ENCODE measurements at places on chromosomes 12 and 14.

DNA sequence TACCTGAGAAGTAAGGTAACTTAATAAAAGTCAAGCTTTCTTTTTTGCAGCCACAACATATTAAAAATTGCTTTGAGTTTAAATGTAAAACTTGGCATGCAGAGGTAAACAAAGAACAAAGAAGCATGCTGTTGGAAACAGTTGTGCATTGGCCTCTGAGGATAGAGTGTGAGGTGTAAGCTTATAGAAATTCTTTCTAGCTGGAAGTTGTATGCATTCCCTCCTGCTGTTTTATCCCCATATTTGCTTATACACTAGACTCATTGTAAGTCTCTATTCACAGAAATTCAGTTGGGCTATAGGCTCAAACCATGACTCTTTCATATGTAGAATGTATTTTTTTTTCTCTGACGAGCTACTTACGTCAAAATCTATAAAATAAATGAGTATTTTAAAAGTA lies 316.3 kb downstream of the SLC6A15 start:
- no peak for DNase-seq

GRCh38 chr14:101077481-101078074 lies 174.1 kb upstream of the RTL1 start:
- DNase-seq, result no peak

DNA sequence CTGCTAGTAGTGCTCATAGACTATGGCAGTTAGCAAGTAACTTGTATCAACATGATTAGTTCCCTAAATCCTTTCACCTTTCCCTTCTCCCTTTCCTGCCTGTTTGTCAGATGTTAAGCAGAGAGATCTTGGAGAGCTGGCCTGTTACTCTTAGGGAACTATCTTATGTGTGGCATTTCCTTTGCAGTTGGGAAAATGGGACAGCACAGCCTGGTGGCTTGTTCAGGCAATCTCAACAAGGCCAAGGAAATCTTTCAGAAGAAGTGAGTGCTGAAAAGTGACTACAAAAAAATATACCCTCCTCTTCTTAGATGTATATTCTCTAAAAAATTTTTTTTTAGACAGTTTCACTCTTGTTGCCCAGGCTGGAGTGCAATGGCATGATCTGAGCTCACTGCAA lies 7.4 kb downstream of the PARP2 start:
- peak; percentile 23 for DNase-seq

DNA sequence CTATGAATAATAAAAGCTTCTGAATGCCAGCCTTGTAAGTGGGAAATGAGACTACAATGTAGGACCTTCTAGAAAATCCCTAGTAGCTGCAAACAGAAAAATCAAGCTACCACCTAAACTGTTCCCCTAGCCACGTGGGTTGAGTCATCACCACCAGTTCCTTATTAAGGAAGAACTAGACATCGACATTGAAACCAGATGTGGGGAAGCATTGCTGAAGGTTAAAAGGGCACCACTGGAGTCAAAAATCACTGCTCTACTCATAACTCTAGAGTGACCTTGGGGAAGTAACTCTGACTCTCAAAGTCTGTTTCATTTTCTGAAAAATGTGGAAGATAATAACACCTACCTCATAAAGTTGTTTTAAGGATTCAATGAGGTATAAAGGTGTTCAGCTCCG lies 9.4 kb upstream of the CNIH1 start:
- peak; percentile 86 for DNase-seq

DNA sequence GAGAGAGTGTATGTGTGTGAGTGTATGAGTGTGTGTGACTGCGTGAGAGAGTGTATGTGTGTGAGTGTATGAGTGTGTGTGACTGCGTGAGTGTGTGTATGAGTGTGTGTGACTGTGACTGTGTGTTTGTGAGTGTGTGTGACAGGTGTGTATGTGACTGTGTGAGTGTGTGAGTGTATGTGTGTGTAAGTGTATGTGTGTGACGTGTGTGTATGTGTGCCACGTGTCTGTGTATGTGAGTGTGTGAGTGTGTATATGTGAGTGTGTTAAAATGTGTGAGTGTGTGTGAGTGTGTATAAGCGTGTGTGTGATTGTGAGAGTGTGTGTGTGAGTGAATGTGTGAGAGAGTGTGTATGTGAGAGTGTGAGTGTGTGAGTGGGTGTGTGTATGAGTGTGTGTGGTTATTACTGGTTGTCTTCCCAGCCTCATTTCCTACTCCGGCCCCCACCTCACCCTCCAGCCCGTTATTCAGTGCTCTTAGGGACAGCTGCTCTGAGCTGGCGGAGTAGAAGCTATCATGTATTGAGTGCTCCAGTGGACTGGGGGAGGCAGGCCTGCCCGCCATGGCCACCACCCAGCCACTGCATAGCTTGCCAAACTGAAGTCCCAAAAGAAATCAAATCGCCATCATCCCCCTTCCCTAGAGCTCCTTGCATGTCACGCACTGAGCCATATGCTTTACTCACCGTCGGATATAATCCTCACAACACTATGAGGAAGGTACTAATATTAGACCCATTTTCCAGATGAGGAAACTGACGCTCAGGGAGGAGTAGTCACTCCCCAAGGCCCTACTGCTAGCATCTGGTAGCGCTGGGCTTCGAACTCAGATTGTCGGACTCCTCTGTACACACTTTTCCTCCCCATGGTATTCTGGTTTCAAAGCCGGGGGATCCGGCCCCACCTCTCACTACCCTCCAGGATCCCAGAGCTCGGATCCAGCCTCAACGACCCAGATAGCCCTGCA lies 10.3 kb upstream of the MYL2 start:
- no peak for DNase-seq

DNA sequence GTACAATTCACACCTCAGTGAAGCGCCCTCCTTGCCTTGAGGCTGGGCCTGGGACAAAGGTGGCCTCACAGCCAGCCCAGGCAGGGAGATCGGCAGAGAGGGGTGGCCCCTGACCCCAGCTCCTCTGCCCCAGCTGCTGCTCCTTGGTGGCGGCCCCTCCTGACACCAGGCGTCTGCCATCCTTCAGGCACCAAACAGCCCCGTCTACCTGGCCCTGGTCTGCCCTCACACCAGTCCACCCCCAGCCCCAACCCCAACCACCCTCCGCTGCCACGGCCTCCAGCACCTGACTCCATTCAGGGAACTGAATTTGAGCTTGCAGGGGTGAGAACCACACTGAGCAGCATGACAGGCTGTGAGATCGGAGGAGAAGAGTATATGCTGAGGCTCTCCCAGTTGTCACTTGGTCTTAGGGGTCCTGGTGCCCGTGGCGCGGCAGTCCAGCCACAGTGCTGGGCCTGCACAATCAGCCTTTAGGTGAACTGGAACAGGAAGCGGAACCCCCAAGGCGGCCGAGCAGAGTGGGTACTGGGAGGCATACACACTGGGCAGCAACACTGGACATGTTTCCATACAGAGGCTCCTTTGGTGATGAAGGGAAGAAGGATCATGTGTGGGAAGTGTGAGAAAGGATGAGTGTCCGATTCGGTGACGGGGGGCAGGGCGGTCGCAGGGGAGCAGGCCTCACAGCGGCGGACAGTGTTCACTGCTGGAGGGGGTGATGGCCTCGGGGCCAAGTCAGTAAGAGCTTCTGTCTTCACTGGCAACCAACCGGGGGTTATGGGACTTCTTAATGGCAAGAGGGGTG lies 18.7 kb downstream of the ZFYVE21 start:
- DNase-seq, result no peak

GRCh38 chr12:75783093-75783877 lies 248.3 kb downstream of the PHLDA1 start:
- no peak for DNase-seq

DNA sequence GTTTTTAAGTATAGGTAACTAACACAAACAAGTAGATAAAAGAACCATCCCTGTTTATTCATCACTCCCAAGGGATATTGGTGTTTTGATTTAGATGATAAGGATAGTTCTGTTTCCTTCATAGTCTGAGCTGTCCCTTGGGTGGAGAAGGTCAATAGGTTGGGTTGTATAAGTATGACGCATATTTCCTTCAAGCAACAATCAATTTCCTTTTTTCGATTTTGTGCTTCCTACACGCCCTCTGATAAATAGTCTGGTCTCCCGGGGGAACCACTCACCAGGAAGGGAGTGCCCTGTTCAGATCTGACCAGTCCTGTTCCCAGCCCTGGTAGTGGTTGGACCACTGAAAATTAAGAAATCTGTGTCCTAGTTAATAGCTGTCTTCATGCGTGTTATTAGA lies 378.8 kb upstream of the FAR2 start:
- DNase-seq, result no peak

DNA sequence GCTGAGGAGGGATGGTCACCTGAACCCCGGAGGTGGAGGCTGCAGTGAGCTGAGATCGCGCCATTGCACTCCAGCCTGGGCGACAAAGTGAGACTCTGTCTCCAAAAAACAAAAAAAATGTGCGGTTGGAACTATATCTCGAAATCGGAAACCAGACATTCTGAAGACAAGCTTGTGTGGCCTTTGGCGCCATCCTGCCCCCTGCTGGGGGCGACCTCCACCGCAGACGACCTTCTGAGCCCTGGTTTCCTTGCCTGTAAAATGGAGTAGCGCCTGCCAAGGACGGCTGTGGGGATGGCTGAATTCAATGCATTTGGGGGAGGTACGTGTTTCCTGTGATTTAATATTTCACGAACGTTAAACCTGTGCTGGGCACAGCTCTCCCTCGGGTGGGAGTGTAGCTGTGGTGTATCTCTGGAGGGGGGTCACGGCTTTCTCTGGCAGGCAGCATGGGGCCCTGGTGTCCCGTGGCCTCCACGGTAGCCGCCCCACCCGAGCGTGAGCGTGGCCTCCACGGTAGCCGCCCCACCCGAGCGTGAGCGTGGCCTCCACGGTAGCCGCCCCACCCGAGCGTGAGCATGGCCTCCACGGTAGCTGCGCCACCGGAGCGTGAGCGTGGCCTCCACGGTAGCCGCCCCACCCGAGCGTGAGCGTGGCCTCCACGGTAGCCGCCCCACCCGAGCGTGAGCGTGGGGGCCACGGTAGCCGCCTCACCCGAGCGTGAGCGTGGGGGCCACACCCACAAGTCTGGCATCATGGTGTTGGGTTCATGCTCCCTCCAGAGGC lies 55.3 kb downstream of the LRCOL1 start:
- no peak for DNase-seq

DNA sequence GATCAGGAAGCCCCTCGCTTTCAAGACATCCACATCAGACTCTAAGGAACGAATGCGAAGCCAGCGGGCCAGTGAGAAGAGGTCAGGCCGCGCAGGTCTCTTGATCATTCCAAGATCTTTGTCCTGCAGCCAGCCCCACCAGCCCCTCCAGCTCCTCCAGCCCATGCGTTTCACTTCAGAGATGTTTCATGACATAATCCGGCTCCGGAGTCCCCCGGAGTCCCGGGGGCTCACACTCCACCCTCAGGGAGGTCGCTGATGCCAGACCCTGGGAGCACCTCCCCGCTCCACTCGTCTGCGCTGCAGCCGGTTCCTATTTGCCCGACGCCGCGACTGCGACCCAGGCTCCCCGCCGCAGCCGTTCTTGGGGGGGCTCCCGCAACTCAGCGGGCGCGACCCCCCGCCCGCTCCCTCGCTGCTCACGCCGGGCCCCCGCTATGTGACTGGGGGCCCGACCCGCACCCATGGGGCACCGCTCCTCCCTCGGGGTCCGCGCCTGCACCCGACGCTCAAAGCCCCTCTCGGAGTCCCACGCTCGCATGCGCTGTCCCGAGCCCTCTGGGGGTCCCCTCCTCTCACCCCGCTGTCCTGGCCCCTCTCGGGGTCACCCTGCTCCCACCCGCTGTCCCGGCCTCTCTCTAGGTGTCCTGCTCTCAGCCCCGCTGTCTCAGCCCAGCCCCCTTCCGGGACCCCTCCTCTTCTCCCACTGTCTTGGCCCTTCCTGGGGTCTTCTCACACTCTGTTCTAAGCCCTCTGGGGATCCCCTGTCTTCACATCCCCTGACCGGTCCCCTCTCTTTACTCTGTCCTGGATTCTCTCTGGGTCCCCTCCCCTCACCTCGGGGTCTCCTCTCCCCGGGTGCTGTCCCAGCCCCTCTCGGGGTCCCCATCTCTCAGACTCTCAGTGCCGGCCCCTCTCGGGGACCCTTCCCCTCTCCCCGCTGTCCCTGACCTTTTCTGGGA lies 1.1 kb downstream of the TAOK3 start:
- peak; percentile 26 for DNase-seq

- no peak for DNase-seq
Measured at GRCh38 chr12:119666900-119667576, 895 bp upstream of the PRKAB1 start.

GRCh38 chr14:104635717-104636116 lies 31.1 kb upstream of the TMEM179 start:
- DNase-seq, result no peak

GRCh38 chr14:93941293-93941910 lies 14.3 kb downstream of the FAM181A start:
- peak; percentile 22 for DNase-seq

DNA sequence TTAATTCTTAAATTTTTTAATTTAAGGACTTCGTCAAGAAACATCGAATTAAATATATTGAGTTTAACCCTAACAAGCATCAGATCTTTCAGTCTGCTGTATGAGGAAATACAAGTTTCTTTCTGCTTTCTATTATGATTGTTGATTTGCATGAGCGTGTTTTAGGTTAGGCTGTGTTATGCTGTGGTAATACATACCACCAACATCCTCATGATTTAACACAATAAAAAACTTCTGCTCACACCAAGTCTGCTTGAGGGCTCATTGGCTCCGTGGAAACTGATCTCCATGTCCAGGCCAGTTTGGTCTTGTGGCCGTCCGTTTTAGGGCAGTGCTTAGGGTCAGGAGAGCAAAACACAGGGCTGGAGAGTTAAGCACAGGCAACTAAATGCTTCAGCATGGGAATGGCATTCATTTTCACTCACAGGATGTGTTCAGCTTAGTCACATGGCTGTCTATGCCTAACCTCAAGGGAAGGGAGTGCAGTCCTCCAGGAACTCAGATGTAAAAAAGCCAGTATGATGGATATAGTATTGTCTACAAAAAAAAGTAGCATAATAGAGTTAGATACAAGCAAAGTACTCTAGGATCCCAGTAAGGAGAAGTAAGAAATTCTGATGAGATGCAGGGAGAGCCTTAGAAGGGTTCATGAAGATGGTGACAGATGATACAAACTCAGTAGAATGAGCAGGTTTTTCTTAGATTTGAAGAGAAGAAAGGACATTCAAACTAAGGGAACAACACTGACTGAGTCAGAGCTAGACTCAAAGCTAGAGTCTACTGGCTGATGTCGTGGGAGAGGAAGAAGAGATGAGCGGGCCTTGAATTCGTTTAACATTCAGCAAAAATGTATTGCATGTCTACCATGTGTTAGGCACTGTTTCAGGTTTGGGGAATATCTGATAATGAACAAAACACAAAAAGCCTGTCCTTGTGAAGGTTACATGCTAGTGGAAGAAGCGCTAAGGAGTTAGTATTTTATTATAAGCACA lies 16.3 kb downstream of the MARK3 start:
- peak; percentile 82 for DNase-seq

DNA sequence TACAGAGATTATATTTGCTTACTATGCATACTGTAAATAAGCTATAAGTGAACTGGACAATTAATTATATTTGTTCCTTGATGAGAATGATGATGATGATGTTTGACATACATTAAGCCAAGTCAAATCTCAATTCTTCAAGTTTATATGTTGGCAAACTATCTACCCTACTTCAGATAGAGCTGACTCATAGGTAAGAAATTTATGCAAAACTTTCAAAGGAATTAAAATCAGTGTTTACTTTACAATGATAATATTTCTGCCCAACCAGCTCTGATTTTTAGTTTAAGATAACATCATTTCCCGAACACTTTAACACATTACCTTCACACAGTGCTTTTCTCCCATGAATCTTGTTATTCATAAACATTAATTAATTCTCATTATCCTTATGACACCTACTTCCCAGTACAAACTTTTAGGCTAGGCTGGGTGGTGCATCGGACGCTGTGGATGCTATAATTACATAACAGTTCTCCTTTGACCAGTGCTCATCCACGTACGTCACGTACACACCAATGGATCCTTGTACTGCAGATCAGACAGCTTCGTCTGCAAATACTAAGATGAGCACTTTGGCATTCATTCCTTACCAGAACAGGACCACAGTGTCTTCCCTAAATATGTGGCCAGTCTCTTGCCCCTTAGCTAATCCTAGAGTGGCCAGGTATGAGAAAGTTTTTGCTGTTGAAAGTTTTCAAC lies 18.3 kb downstream of the BMP4 start:
- DNase-seq, result no peak

Data from AG10803 (cell line).